Pulmonary artery endothelial cell (primary cell): ENCODE measurements at places on chromosomes 2 and 18. TPM values are rescaled to one million over a fixed set of nuclear protein-coding genes. Genes with fewer than 3 reads are reported as not detected.

Gene STON1
- 7.3 and 10.5 TPM in 2 replicates for total RNA-seq

Gene CXCR1
- total RNA-seq: not detected in 2 replicates

GRCh38 chr2:191835100-191835499 lies 11.8 kb downstream of the CAVIN2 start:
- DNase-seq: no peak

GRCh38 chr2:57701391-57701791 lies 345.2 kb upstream of the VRK2 start:
- DNase-seq: no peak

GRCh38 chr2:215746887-215747615 lies 266.3 kb downstream of the MREG start:
- DNase-seq: no peak

DNA sequence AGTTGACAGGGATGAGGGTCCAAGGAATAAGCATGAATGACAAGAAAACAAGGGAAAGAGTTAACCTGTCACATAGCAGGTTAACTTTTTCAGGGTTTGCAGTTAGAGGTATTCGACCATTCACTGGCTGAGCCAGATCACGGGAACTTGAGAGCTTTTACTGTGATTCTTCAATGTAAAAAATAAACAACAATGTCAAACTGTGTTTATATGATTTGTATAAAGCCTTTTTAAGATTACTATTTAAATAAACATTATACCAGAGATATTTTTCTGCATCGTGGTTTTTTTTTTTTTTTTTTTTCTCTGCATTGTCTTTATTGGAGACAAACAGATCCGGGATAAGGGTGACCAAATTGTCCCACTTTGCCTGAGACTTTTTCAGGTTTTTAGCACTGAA lies 115.6 kb downstream of the NRP2 start:
- no peak for DNase-seq

- DNase-seq: no peak
Observed at GRCh38 chr2:191243154-191243553, 2.0 kb upstream of the MYO1B start.

Gene USP37
- total RNA-seq: 7.9 and 11.8 TPM in 2 replicates

Gene RGPD4
- under 0.01 TPM in 1 of 2 replicates, not detected in the other for total RNA-seq

DNA sequence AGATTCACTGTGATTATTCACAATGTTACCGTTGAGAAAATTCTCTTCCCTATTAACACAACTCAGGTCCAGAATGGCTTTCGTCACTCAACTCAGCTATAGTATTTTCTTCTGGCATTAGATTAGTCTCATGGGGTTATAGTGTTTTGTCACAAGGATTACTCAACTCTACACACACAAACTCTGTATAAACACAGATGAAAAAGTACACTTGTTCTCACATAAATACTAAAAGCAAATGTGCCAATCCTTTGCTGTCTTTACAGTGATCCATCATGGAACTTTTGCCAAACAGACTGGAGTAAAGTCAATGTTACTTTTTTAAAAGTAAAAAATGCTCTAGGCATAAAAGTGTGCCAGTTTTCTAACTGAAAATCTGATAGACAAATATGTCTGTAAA lies 267.6 kb downstream of the RBM43 start:
- no peak for DNase-seq

Gene LIMS2
- total RNA-seq: 5.7 and 12.4 TPM in 2 replicates
